HuH-7.5 (cell line): ENCODE measurements at places on chromosomes 1 and 21.

DNA sequence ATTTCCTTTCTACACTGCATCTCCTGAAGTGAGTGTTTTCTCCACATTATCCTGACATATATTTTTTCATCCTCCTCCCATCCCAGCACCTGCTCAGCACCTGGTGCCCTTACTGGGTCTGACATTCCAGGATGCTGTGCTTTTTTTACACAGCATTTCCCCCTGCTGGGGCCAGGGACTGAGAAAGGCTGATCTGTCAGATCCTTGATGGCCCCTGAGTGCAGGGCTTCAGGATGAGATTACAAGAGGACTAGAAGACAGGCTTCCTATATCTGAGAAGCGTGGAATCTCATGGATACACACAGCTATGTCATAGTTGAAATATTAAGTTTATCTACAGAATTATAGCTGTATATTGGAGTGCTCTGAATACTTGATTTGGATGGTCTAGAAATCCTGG is 24.4 kb downstream of the RCAN1 start:
- no peak for DNase-seq

DNA sequence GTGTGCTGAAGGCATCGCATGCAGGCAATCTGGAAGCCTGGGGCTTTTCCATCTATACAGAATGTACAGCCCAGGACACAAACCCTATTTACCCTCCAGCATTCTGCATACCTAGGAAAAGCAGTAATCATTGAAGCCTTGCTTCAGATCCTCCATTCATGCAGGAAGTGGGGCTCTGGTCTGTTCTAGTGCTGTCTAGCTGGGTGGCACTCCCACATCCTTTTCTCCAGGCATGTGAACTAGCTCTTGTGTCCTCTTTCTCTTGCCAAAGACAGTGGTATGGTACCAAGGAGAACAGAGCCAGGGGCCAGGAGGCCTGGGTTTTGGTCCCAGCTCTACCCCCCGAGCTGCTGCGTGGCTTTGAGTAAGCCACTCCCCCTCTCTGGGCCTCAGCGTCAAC is 21.7 kb downstream of the LRP8 start:
- DNase-seq = no peak

DNA sequence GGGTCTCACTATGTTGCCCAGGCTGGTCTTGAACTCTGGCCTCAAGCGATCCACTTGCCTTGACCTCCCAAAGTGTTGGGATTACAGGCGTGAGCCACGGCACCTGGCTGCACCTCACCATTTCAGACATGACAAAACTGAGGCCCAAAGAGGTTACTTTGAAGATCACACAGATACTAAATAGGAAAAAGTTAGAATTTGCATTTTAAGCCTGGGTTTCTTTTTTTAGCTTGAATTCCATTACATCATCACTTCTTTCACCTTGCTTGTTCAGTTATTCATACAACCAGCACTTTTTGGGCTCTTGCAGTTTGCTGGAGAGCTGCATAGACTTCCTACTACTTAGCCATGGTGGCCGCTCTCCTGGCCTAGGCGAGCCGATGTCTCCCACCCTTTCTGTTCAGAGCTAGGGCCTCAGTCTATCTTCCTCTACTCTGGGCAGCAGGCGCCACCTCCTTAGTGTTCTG is 16.3 kb upstream of the CD2 start:
- DNase-seq = no peak

- no peak for DNase-seq
Observed at GRCh38 chr1:248850124-248850523, 8.8 kb downstream of the ZNF692 start.

- DNase-seq = peak; percentile 90
Observed at GRCh38 chr1:18948913-18949685, 7.4 kb downstream of the IFFO2 start.

GRCh38 chr21:25994758-25995163 is 175.8 kb downstream of the APP start:
- DNase-seq = no peak

GRCh38 chr1:184160236-184160635 is 108.7 kb downstream of the TSEN15 start:
- no peak for DNase-seq
